Neural crest cell (in vitro differentiated cells): ENCODE measurements at places on chromosomes 13 and 19. TPM values are rescaled to one million over a fixed set of nuclear protein-coding genes. Genes with fewer than 3 reads are reported as not detected.

DNA sequence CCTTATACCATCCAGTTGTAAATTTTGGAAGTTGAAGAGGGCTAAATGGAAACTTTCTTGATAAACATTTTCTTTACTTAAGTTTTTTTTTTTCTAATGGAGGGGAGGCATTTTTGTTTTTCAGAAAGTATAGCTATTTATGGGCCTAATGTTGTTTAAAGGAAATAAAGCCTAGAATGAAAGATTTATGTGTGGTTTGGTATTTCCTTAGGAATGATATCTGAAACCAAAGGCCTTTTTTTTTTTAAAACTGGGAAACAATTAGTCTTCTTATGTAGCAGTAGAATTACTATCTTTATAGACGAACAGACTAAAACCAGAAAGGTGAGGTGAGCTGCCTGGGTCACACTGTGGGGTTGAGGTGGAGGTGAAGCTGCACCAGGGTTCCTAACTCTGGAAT lies 80.1 kb downstream of the ESD start:
- no peak for DNase-seq

GRCh38 chr13:110233181-110233950 lies 73.6 kb downstream of the COL4A1 start:
- no peak for DNase-seq

- no peak for DNase-seq
Measured at GRCh38 chr13:113906571-113906970, 42.7 kb upstream of the GAS6 start.

DNA sequence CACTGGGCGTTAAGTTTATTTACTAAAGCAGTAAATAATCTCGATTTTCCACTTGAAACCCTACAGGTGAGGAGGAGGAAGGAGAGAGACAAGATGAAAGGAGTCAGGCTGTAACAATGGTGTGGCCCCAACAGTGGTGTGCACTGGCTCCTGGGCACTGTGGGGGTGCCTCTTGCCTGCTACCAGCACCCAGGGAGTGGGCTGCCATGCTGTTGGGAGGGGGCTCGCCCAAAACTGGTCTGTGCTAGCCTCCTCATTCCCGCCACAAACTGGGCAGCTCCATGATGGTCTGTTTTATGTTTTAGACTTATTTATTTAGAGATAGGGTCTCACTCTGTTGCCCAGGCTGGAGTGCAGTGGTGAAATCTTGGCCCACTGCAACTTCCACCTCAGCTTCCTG lies 49.8 kb upstream of the SLC7A9 start:
- DNase-seq, result no peak

DNA sequence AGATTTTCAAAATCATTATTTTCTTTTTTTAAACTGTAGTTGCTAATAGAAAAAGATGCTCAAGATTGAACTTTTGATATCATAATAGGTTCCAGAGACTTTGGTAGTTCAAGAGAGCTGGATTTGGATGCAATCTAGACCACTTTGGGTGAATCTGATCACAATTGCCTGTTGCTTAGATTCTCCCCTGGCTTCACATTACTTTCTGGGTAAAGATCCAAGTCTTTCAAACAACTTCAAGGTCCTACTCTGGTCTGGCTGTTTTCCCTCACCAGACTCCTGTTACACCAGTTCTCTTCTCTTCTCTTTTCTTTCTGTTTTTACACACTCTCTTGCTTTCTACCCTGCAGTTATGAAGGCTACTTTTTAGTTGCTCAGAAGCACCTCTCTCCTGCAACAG lies 7.4 kb upstream of the SPRY2 start:
- DNase-seq, result no peak

The KLHL1 gene
- 0.23 TPM in 1 of 2 replicates, not detected in the other for total RNA-seq

The CYP2A6 gene
- not detected in 2 replicates for total RNA-seq
